ENCODE measurements at places on chromosomes 12 and 14. TPM values are rescaled to one million over a fixed set of nuclear protein-coding genes. Genes with fewer than 3 reads are reported as not detected.

DNA sequence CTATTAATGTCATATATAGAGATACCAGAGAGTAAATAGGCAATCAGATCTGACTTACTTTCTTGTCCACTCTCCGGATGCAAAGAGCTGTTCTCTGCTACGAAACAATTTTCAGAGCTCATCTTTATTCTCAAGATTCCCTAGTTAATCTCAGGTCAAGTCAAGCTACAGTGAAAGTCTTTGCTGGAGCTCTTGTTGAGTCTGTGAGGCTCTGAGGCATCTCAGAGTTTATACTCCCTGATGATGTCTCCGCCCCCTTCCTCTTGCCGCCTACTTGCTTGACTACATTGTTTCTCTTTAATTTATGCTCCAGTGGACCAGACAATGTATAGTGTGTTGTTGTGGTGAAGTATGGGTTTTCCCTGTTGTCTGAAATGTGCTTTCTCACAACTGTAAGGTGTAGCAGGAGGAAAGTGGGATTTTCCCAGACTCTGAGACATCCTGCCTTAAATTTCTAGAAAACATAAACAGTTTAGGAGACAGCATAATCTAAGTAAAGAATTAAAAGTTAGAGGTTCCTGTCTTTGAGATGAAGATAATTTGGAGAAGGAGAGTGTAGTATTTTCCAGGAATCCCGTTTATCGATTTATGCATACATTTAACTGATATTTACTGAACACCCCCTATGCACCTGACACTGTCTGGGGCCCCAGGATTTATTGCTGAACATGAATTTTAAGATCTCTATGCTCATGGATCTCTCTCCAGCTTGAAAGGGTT, at the start of gene CD69:
TSS of gene CD69 (minus strand) at position 203 of the 720 bp plus-strand sequence. CDS start at position 122, 81 bp downstream.
- DNase-seq, result no peak

- peak; percentile 91 for DNase-seq
Measured at GRCh38 chr12:2336409-2336829, 283.6 kb downstream of the CACNA1C start.

DNA sequence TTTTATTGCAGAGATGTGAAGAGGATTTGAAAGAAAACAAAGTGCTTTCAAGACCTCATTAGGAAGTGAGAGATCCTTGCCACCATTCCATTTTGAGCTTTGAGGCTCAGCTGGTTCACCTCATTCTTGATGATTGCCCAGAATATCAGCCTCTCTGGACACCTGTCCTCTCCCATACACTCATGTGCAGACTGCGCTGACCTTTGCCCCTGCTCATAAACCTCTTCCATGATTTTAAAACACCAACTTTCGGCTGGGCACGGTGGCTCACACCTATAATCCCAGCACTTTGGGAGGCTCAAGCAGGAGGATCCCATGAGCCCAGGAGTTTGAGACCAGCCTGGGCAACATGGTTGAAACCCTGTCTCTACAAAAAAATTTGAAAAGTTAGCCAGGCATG, 8.9 kb downstream of the COX14 start:
- no peak for DNase-seq

DNA sequence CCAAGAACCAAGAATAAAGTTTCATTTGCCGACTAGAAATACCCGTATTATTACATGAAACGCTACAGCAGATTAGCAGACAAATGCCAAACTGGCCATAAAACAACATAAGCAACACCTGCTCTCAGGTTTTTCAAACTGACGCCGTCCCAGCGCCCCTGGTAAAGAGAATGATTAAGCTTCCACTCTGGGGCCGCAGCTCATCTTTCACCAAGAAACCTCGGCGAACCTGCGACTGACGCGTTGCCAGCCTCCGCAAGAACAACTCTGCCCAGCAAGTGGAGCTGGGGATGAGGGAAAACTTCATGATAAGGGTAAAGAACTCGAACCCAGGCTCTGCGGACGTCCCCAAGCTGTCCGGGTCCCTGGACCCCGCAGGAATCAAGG, 530 bp downstream of the ARL1 start:
- no peak for DNase-seq

The SENP1 gene
- polyA plus RNA-seq, result 10.3 TPM

GRCh38 chr12:88993651-88994050, 358.6 kb downstream of the DUSP6 start:
- peak; percentile 31 for DNase-seq
